MCF 10A (cell line): ENCODE measurements at places on chromosomes 7 and 10. TPM values are rescaled to one million over a fixed set of nuclear protein-coding genes. Genes with fewer than 3 reads are reported as not detected.

DNA sequence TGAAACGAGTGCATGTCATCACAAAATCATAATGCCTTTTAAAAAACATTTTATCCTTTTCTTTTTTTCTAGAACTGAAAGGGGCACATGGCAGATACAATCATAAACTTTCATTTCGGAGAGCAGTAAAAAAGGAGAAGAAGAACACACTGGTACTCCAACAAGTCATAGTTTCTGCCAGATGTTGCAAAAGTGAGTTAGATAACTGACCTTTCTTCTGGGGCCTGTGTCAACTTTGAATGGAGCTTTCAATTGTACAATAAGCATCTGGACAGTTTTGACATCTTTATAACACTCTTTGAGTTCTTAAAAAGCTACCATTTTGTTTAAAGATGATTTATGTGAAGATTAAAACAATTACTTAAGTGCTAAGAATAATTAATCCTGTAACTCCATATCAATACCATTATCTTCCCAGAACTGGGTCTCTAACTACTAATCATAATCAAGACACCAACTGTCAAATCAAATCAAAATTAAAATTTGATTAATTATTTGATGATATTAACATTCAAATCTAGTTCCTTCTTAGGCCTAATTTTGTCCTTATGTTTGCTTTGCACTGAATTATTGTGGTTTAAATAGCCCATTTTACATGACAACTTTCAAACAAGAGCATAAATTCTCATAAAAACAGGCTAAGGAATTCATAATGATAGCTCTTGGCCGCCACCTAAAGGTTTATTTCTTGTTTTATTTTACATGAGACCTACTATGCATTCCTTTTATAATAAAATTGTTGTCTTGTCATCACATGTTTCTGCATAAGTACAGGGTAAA is 19.5 kb upstream of the ITGB8 start:
- peak; percentile 64 for DNase-seq

FLNC gene
- total RNA-seq: 0.28 and 0.44 TPM in 2 replicates

GJD4 gene
- total RNA-seq: not detected in 2 replicates

SMNDC1 gene
- 46.6 and 48.2 TPM in 2 replicates for total RNA-seq

PYROXD2 gene
- 4.0 and 7.9 TPM in 2 replicates for total RNA-seq

PPP1R17 gene
- not detected in 2 replicates for total RNA-seq

SPDYE9 gene
- total RNA-seq: not detected in 2 replicates

UNCX gene
- total RNA-seq: not detected in 2 replicates

DNA sequence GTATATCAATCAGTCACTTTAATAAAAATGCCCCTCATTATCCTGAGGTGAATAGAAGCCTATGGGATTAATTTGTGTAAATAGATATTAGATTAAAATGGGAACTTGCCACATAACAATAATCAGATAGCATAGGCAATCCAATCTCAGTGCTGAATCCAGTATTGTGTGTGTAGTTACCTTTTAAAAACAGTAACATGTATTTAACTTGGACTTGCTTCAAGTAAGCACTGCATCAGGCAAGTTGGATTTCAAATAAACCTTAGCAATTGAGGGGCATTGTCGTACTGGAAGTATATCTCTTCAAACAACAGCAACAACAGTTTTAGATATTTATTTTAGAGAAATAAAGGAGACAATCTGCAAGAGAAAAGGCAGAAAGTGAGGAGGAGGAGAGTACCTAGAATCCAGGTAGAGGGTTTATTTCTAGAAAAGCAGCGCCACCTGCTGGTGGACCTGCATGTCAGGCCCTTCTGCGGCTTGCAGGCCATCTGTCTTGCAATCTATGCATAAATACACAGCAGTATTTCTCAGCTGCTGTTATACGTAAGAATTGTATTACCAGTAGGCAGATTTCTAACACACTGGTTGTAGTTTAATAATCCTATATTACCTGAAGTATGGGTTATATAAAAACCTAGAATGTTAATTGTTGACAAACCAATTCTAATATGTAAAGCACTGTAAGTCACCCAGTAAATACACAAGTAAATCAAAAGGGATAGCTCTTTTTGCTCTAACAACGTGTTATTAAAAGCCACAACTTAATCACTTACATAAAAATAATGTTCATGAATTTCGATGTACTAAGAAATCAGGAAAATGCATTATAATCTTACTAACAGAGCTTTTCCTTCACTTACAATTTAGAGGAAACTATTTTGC is 652.8 kb downstream of the KCNMA1 start:
- peak; percentile 76 for DNase-seq

DNAJC9 gene
- 33.1 and 35.1 TPM in 2 replicates for total RNA-seq

LRRN3 gene
- total RNA-seq: not detected in 2 replicates

GRCh38 chr7:35699796-35700305 is 4.9 kb upstream of the HERPUD2 start:
- DNase-seq: no peak

- DNase-seq: no peak
Observed at GRCh38 chr10:3702569-3702968, 82.4 kb downstream of the KLF6 start.

DNA sequence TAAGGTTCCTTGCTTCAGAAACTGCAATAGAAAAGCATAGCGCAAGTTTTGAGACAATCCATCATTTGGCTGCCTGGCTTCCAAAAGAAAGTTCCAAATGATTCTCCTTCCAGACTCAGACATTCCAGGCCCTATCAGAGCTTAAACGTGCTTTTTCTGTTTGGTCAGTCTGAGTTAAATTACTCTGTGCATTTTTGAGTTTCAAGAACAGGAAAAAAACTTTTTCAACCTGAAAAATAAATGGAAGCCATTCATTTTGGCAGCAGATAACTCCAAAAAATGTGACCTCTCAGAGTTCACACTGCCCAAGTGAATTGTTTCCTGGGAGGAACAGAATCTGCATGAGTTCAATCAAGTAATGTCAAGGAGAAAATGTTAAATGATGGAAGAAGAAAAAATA is 354.2 kb downstream of the CXCL12 start:
- DNase-seq: no peak

- DNase-seq: no peak
Observed at GRCh38 chr7:34219153-34219718, 313.9 kb downstream of the BMPER start.

SPDYE1 gene
- not detected in 2 replicates for total RNA-seq

DNA sequence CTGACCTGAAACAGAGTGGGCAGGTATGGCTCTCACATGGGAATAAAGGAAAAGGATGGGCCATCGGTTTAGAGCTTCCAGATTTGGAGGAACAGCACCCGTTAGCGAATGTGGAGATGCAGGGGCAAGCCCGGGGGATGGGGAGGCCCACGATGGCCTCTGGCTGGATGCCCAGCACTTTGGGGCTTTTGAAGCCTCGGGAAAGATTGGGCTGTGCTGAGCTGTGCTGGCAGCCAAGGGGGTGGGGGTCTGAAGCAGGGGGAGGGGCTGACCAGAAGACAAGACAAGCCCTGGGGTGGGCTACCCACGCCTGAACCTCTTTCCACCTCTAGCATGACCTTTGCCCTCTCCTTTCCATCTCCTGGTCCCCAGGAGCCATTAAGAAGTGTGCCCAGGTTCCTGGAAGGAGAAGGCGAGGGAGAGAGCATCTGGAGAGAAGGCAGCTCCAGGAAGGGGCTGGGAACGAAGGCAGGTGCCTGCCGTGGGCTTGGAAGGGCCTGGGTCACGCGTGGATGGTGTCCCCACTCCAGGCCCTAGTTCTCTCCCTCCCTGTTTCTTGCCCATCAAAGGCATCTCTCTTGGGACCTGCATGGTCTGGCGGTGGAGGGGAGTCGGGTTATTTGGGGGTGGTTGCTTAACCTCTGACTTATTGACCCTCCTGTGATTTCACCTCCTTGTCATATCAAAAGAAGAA is 39.7 kb downstream of the JAKMIP3 start:
- no peak for DNase-seq

DNA sequence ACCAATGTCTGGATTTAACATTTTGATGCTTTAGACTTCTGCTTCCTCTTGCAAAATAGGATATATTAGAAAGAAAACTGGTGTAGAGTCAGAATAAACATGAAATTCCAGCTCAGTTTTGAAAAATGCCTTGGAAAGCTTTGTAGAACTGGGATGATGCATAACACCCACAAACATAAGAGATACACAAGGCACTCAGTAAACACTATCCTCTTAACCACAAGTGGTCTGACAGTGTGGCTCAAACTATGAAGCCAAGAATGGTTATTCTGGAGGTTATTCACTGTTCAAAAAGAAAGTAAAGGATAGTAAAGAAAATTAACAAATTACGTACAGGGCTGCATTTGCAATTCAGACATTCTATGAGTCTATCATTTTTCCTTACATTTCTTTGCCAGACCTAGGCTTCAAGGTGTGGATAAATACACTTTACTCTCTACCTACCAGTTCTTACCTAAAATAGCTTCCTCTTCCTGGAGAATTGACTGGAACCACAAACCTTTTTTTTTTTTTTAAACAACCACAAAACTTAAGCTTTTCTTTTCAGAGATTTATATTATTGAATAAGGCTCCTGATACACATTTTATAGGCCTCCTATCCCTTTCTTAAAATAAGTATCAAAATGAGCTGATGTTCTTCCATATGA is 9.0 kb upstream of the RSBN1L start:
- no peak for DNase-seq

GRCh38 chr10:126004752-126005151 is 108.4 kb downstream of the FANK1 start:
- no peak for DNase-seq

DNA sequence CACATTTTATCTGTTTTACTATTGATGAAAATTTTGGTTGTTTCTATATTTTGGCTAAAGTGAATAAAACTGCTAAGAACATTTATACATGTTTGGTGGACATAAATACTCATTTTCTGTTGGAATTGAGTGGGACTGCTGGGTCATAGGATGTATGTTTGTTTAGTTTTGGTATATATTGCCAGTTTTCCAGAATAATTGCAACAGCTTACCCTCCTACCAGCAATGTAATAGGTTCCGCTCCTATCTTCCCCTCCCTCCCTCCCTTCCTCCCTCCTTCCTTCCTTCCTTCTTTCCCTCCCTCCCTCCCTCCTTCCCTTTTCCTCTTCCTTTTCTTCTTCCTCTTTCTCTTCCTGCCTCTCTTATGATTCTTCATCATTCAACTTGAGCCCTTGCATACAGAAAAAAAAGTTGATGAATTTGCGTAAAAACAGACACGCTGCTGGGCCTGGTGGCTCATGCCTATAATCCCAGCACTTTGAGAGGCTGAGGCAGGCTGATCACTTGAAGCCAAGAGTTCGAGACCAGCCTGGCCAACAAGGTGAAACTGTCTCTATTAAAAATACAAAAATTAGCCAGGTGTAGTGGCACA is 23.5 kb downstream of the VKORC1L1 start:
- DNase-seq: no peak

DNA sequence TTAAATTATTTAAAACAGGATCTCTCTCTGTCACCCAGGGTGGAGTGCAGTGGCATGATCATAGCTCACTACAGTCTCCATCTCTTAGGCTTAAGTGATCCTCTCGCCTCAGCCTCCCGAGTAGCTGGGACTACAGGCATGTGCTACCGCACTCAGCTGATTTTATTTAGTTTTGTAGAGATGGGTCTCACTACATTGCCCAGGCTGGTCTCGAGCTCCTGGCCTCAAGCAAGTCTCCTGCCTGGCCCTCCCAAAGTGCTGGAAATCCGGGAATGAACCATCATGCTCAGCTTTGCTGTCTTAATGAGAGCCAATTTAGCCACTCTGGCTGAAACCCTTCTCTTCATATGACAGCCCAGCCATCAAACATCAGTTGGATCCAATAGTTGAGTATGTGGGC is 53.3 kb upstream of the NRP1 start:
- DNase-seq: no peak

GRCh38 chr10:129021594-129022304 is 445.3 kb upstream of the MGMT start:
- DNase-seq: no peak

DNA sequence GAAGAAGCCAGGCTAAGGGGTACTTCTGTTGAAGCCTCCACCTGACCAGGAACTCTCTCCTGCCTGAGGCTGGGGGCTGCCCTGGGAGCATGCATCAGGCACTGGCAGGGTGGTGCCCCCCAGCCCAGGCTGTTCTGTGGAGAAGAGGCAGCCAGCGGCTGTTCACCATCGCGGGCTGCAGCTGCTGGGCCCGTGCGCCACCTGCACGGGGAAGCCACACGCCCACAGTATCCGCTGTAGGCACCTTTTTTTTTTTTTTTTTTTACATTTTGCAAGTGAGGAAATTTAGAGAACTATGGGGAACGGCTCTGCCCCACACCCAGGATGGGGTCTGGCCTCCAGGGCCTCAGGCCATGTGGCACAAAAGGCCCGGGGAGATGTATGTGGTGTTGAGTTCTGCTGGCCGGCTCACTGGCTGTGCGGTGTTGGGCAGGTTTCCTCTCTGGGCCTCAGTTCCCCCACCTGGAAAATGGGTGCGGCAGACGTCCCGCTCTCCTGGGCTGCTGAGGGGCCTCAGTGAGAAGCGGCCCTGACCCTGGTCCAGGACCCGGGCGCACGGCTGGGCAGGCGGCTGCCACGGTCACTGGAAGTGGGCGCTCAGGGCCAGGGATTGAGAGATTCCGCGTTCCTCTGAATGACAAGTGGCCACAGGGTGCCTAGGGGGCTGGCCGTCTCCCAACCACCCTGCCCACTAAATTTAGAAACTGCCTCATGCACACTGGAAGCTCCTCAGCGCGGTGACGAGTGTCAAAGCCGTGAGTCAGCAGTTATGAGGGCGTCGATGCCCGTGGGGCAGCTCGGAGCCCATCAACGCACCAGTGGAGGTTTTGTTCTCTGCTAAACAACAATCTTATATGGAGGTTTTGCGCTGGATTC is 8.8 kb upstream of the INTS1 start:
- peak; percentile 95 for DNase-seq

GRCh38 chr10:68550747-68551411 is 9.3 kb upstream of the TET1 start:
- DNase-seq: peak; percentile 82

DNA sequence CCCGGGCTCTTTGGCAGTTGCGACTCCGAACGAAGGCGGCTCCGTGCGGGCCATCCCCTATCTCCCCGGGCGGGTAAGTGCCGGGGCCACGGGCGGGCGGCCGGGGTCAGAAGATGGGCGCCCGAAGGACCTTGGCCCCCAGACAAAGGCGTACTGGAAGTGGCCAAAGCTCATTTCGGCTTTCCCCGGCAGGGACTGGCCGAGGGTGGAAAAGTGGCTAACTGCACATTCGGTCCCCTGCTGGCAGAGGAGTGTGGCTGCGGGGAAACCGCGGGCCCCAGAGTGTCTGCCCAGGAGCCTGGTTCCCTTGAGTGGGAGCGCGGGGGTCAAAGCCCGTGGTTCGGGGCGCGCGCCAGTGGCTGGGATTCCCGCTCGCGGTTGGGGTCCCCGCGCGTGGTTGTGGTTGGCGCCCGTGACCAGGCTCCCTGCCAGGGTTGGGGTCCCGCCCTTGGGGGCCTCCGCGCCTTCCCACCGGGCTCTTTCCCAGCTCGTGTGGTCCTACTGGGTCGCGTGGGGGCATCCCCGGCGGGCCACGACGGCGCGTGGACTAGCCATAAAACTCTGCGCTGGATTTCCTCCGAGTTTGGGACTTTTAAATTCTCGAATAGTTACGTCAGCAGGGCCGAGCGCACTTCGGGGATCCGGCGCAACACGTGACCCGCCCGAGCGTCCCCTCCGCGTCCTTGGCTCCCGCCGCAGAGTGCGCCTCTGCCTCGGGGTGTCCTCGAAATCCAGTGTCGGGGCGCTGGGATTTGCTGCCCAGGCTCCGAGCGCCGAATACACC is 124.4 kb downstream of the TACC2 start:
- peak; percentile 76 for DNase-seq
